ENCODE measurements at places on chromosomes 13 and 19. TPM values are rescaled to one million over a fixed set of nuclear protein-coding genes. Genes with fewer than 3 reads are reported as not detected.
A peak's percentile ranks its signal among the peaks of the same experiment; 100 is the strongest.

The GNG14 gene
- total RNA-seq = not detected

The MEF2B gene
- 3.4 TPM for total RNA-seq

The LHB gene
- not detected for total RNA-seq

The C13orf42 gene
- total RNA-seq = not detected

The ZSCAN5B gene
- not detected for total RNA-seq

DNA sequence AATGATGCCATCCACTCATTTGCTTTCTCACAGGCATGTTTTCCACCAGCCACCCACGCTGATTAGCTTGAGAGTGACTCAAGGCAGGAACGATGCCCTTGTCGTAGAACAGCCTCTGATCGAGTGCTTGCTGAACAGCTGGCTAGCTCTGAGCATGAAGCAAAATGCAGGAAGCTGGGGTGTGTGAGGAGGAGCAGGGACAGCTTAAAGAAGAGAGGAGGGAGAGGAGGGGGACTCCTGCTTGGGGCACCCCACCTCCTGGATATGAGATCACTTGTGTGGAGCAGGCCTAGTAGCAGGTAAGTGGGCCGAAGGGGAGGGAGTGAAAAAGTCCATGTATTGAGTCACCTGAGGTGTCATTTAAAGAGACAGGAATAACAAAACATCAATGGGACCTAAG, 48.8 kb downstream of the IRS2 start:
- no peak overlapping the region for H3K27ac ChIP-seq
- no peaks in the 10 kb centered on the region for H3K4me1 ChIP-seq
- H3K4me3 ChIP-seq = no peak overlapping the region
- H3K36me3 ChIP-seq = no peaks in the 10 kb centered on the region
- DNase-seq = no peak

DNA sequence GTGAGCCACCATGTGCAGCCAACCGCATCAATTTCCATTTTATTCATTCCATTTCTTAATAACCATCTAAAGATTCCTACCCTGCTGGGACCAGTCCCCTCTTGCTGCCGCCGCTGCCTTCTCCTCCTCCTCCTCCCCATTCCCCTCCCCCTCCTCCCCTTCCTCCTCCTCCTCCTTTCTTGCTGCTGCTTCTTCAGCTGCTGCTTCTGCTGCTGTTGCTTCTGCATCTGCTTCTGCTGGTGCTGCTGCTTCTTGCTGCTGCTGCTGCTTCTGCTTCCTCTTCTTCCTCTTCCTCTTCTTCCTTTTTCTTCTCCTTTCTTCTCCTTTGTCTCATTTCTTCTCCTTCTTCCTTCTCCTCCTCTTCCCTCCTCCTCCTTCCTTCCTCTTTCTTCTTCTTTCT, 20.0 kb upstream of the SPRYD7 start:
- no peaks in the 10 kb centered on the region for H3K27me3 ChIP-seq
- H3K27ac ChIP-seq = no peak overlapping the region
- DNase-seq = no peak
- H3K36me3 ChIP-seq = no peaks in the 10 kb centered on the region
- no peak overlapping the region for H3K4me3 ChIP-seq
- H3K4me1 ChIP-seq = no peaks in the 10 kb centered on the region

DNA sequence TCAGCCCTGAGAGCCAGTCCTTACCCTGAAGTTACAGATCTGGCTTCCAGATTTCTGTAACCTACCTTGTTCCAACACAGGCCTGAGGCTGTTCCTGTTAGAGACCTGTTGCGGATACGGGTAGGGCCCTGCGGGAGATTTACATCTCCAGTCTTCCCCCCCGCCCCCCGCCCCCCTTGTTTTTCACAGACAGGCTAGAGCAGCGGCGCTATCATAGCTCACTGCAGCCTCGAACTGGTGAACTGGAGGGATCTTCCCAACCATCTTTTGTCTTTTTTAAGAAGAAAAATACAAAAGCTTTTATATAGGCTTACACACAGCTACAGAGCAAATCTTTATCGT, 10.6 kb upstream of the CEACAM21 start:
- peaks cover 28% of the 10 kb centered on the region for H3K27me3 ChIP-seq
- no peaks in the 10 kb centered on the region for H3K36me3 ChIP-seq
- no peak for DNase-seq
- H3K4me1 ChIP-seq = no peaks in the 10 kb centered on the region

GRCh38 chr19:36113894-36114720, 568 bp downstream of the POLR2I start:
- H3K4me1 ChIP-seq = no peaks in the 10 kb centered on the region
- H3K36me3 ChIP-seq = peaks cover 2% of the 10 kb centered on the region
- no peaks in the 10 kb centered on the region for H3K27me3 ChIP-seq
- H3K27ac ChIP-seq = peak overlapping the region; percentile 84
- peak overlapping the region; percentile 98 for H3K4me3 ChIP-seq

DNA sequence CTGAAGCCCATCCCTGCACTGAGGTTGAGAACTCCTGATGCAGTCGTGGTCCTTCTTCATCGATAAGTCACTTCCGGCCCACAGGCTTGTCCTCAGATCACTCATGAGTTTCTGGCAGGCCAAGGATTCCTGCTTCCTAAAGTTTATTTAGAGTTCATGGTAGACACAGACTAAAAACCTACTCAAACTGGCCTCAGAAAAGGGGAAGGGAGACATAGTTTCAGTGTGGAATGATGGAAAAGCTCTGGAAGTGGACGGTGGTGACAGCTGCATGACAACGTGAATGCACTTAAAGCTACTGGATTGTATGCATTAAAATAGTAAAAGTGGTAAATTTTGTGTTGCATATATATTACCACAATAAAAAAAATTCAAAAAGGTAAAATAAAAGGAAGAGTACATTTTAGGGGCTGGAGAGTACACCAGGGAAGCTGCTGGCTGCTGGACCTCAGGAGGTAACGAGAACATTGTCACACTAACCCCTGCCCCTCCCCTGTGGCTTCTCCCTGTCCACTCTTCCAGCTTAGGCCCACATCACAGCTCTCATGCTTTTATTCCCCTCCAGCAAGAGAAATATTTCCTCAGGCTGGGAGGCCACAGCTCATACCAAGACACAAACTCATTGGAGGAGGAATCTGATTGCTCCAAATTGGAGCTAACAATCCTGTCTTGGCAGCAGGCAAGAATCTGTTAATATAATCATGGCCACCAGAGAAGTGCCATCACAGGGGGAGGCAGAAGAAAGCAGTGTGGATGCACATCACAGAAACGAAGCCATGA, 741.0 kb downstream of the UQCRFS1 start:
- no peaks in the 10 kb centered on the region for H3K36me3 ChIP-seq
- DNase-seq = no peak
- peaks cover 7% of the 10 kb centered on the region for H3K4me1 ChIP-seq
- H3K27me3 ChIP-seq = no peaks in the 10 kb centered on the region
- no peak overlapping the region for H3K27ac ChIP-seq

- no peaks in the 10 kb centered on the region for H3K36me3 ChIP-seq
- no peaks in the 10 kb centered on the region for H3K27me3 ChIP-seq
- no peaks in the 10 kb centered on the region for H3K4me1 ChIP-seq
- H3K27ac ChIP-seq = no peak overlapping the region
- no peak overlapping the region for H3K4me3 ChIP-seq
Measured at GRCh38 chr19:37513397-37513796, 6.7 kb downstream of the ZNF793 start.

DNA sequence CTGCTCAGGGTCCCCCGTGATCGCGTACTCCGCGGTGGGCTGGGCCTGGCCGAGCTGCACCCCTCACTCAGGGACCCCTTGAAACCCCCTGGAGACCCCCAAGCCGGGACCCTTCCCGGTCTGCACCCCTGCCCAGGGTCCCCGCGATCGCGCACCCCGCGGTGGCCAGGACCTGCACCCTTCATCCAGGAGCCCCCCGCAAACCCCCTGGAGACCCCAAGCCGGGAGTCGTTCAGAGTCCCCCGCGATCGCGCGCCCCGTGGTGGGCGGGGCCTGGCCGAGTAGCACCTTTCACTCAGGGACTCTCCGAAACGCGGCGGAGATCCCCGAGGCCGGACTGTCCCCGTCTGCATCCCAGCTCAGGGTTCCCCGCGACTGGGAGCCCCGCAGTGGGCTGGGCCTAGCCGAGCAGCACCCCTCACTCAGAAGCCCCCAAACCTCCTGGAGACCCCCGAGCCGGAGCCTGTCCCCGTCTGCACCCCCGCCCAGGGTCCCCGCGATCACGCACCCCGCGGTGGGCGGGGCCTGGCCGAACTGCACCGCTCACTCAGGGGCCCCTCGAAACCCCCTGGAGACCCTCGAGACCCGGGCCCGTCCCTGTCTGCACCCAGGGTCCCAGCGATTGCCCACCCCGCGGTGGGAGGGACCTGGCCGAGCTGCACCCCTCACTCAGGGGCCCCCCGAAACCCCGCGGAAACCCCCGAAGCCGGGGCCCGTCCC, 748 bp downstream of the LMNB2 start:
- H3K36me3 ChIP-seq = no peaks in the 10 kb centered on the region
- H3K27ac ChIP-seq = no peak overlapping the region
- DNase-seq = no peak
- peaks cover 2% of the 10 kb centered on the region for H3K4me1 ChIP-seq
- H3K4me3 ChIP-seq = peak overlapping the region; percentile 16

DNA sequence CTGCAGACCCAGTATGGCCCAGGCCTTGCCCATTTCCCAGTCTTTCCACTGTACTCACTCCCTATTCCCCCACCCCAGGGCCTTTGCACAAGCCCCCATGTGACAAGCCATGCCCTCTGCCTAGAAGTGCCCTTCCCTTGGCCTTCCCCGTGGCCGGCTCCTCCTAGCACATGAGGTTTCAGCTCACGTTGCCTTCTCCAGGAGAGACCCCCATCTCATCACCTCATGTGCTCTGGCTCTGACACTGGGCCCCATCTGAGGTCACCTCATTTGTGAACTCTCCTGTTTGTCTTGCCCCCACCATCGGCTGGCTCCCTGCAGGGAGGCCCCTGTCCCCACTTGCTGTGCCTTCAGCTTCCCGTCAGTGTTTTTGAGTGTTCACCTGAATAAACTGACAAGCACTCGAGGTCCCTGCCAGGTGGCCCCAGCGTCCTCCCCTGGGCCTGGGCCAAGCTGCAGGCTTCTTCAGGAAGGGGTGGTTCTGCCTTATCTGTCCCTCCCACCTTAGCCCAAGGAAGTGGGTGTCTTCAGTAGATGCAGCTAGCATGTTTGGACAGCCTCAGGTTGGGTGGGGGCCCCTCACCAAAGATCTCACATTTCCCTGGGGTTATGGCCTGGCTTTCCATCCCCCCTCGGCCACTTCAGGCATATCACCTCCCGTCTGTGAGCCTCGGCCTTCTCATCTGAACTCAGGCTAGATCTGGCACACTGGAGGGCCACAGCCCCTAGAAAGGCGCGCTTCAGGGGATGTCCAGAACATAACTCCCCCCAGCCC, 3.8 kb upstream of the SLC25A42 start:
- no peaks in the 10 kb centered on the region for H3K36me3 ChIP-seq
- peaks cover 18% of the 10 kb centered on the region for H3K4me1 ChIP-seq
- no peak for DNase-seq
- no peak overlapping the region for H3K4me3 ChIP-seq

DNA sequence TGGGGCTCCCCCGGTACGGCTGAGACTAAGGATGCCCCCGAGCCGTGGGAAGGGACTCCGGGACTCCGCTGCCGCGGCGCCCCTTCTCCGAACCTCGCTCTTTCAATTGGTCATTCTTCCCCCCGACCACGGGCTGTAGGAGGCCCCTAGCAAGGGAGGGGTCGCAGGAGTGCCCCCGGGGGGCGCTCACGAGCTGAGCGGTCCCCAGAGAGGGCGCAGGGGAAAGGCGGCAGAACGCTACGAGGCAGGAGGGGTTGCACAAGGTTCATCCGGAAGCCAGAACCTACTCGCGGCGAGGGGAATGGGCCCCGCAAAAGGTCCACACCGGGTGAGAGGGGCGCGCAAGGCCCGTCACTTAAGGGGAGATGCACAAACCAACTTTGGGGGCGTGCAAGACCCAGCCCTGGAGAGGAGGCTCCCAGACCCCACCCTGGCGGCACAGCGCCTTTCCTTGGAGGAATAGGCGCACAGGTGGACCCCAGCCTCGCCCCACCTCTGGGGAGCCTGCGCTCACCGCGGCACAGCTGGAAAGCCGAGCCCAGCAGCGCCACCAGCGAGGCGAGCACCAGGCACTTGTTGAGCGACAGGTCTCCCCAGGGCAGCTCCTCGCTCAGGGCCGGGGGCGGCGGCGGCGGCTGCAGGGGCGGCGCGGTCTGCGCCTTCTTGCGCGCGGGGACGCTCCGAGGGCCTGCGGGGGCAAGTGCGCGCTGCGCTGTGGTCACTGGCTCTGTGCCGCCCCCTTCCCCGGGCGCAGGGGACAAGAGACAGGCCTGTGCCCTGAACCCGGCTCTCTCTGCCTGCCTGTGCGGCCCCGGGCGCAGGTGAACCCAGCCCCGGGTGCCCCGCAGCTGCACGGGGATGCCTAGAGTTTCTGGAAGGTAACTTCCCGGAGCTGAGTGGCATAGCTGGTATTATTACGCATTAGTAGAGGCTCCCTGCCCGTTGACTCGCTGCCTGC, 2.8 kb downstream of the JSRP1 start:
- no peak overlapping the region for H3K27ac ChIP-seq
- H3K27me3 ChIP-seq = peaks cover 2% of the 10 kb centered on the region
- no peaks in the 10 kb centered on the region for H3K4me1 ChIP-seq
- H3K36me3 ChIP-seq = no peaks in the 10 kb centered on the region
- peak; percentile 39 for DNase-seq

DNA sequence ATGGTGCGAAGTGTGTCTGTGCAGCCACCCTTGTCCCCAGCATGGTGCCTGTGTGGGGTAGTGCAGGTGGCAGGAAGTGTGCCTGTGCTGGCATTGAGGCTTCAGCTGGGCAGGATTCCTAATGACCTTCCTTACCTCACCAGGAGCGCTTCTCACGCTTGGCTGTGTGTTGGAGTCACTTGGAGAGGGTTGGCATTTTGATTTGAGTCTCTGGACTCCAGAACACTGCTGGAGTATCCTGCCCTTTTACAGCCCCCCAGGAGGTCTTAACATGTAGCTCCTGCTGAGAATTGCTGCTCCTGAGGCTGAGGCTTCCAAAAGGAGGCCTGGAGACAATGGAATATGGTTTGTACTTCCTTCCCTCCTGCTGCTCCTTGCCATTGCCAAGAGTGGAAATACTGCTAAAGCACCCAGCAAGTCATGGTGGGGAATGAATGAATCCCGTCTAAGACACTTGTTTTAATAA, 87.1 kb downstream of the ARHGEF7 start:
- no peak for DNase-seq
- H3K36me3 ChIP-seq = no peaks in the 10 kb centered on the region
- no peaks in the 10 kb centered on the region for H3K4me1 ChIP-seq
- H3K4me3 ChIP-seq = no peak overlapping the region
- no peaks in the 10 kb centered on the region for H3K27me3 ChIP-seq
- peak overlapping the region; percentile 79 for H3K27ac ChIP-seq

DNA sequence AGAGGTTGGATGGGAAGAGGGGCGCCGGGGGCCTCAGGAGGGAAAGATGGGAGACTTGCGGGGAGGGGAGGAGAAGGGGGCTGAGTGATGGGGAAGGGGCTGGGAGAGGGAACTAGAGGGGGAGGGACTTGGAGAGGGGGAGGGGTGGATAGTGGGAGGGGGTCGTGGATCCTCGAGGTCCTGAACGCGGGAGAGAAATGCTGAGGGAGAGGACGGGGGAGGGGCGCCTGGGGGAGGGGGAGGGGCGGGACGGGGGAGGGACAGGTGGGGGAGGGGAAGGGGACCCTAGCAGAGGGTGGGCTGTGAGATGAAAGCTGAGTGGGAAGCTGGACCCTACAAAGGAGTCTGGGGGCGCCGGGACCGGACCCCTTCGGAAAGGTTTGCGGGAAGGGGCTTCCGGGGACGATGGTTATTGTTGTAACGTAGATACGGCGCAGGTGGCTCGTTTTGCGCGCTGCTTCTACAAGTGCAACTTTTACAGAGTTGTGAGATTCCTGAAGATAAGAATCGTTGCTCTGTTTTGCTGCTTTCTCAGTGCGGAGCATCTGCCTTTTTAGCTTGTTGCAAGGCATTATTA, 418 bp downstream of the ZNF444 start:
- peak overlapping the region; percentile 86 for H3K27ac ChIP-seq
- no peaks in the 10 kb centered on the region for H3K27me3 ChIP-seq
- no peak for DNase-seq
- H3K4me3 ChIP-seq = peak overlapping the region; percentile 88

Measured in kidney (tissue), 22 donors.